ENCODE measurements at places on chromosomes 6 and 20.
A peak's percentile ranks its signal among the peaks of the same experiment; 100 is the strongest.

GRCh38 chr20:33437141-33437911, 6.2 kb downstream of the SNTA1 start:
- DNase-seq, result no peak

DNA sequence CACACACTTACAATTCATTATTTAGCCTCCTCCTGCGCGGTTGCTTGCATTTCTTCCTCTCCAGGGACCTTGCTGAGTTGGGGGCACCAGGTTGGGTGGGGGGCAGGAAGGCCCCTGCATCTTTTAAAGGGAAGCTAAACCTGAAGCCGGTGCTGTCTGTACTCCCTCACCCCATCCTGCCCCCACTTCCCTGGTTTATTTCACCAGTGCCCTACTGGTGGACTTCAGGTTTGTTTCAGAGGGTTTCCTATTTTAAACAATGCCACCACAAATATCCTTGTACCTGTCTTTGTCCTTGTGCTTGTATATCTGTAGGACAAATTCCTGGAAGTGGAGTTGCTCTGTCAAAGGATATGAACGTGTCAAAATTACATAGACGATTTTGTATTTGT, 21.0 kb downstream of the PTK7 start:
- no peak for DNase-seq

DNA sequence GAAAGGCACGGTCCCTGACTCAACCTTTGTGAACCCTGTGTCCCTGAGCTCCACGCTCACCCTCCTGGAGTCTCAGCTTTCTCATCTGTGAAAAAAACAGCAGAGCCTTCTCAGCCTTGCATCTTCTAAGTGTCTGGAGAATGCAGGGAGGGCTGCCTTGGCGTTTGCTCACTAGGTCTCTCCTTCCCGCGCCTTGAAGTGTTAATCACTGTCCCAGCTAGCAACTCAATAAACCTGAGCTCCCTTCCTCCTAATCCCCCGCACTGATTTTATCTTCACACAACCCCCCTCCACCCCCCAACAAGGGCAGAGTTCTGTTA, 34.9 kb upstream of the FOXC1 start:
- DNase-seq, result no peak

- DNase-seq, result peak; percentile 35
These were observed 24.6 kb upstream of the GTSF1L start for GRCh38 chr20:43751167-43752050.

DNA sequence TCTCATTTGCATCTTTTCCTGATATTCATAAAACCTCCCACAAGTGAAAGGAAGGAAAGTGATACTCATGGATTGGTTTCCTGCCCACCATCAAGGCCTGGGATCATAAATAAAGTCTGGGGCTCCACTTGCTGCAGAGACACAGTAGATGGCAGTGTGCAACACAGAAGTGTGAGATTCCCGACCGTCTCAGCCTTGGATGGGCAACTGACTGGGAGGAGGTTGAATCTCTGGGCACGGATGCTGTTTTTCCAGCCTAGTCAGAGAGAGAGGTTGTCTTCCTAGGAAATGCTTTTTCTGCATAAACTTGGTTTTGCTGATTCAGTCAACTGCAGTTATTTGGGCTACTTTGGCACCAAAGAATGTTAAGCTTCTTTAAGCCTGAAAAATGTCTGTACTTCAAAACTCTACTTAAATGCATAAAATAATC, 9.9 kb upstream of the RFPL4B start:
- no peak for DNase-seq

- DNase-seq, result no peak
These were observed 72.8 kb downstream of the MDGA1 start for GRCh38 chr6:37624606-37625574.

DNA sequence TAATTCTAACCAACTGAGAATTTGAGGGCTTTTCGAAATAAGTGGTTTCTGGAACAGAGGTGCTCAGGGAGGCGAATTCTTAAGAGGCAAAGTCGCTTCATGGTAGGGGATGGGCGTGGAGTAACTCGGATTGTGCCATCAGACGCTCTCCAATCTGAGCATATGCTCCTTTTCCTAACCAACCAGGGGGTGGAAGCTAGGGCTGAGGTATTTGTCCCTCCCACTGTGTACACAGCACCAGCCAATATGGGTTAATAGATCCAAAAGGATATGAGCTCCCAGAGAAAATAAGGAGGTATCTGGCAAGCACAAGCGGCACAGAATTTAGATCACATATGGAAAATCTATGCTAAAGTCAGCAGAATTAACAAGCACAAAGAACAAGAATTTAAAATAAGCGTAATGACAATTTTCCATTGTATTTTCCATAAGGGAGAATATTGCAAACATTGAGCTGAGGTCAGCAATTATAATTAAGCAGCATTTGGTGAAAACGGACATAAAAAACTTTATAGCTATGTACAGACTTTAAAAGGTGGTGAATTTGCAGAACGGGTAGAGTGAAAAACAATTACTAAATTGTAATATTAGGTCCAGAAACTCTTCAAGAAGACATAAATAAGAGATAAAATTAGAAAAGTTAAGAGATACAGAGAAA, 55.0 kb upstream of the PHACTR1 start:
- DNase-seq, result no peak

- DNase-seq, result peak; percentile 46
These were observed 7.2 kb upstream of the SDCBP2 start for GRCh38 chr20:1335961-1336698.
